ENCODE measurements at places on chromosomes 13 and 19.

GRCh38 chr19:30695171-30695875 is 323.1 kb downstream of the ZNF536 start:
- DNase-seq = no peak

DNA sequence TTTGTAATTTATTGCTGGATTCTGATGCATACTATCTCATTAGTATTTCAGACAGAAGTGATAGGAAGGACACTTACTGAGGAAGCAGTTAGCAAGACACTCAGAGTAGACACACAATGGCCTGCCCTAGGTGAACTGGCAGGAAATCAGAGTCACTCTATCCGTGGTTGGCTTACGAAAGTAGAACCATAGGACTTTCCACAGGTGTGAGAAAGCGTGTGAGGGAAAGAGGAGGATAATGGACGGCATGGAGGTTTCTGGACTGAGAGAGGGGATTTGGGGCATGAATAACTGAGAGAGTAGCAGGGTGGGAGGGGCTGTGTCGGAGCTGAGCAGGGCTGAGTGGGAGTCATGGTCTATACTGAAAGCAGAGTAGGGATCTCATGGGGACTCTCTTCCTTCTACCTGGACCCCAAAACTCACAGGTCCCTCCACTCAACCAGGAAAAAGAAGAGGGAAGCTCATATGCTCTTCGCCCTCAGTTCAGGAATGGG is 18.7 kb upstream of the EID2 start:
- DNase-seq = no peak

- DNase-seq = no peak
Measured at GRCh38 chr19:14072535-14073260, at the start of gene MISP3. TSS of gene MISP3 (plus strand) at chr19:14072786. CDS start at chr19:14073310, 524 bp downstream.

- no peak for DNase-seq
Measured at GRCh38 chr19:14375582-14376291, 5.5 kb upstream of the ADGRE5 start.

- no peak for DNase-seq
Measured at GRCh38 chr19:15107061-15108010, at the start of gene SYDE1. TSS of gene SYDE1 (plus strand) at chr19:15107401. CDS start at chr19:15107434, 33 bp downstream.

DNA sequence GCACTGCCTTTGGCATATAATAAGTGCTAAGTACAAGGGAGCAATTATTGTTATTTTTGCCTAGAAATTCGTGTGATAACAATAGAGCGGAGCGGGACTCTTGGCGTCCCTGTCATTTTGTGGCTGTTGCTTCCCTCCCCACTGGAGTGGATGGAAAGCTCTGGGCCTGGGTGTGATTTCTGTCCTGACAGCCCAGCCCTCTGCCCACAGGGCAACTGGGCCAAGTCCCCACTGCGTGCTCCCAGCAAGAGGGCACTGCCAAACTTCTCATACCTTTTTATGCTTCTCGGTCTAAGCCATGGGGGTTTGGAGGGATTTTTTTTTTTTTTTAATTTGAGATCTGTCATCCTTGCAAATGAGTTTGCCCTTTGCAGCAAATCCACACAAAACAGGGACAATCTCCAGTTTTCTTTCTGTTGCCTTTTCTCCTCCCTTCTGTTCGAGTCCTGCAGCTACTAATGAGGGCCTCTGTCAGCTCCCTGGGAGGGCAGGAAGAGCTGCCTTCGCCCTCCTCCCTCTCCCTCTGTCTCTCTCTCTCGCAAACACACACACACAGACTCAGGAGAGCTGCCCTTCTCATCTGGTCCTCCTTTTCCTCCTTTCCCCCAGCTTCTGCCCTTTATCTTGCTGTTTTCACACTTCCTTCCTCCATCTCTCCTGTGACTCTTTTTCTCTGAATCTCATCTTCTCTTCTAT is 103.9 kb downstream of the DNAJC15 start:
- DNase-seq = no peak

GRCh38 chr13:45301263-45301662 is 39.7 kb downstream of the TPT1 start:
- DNase-seq = no peak

GRCh38 chr13:113845055-113845454 is 18.8 kb downstream of the GAS6 start:
- DNase-seq = no peak

DNA sequence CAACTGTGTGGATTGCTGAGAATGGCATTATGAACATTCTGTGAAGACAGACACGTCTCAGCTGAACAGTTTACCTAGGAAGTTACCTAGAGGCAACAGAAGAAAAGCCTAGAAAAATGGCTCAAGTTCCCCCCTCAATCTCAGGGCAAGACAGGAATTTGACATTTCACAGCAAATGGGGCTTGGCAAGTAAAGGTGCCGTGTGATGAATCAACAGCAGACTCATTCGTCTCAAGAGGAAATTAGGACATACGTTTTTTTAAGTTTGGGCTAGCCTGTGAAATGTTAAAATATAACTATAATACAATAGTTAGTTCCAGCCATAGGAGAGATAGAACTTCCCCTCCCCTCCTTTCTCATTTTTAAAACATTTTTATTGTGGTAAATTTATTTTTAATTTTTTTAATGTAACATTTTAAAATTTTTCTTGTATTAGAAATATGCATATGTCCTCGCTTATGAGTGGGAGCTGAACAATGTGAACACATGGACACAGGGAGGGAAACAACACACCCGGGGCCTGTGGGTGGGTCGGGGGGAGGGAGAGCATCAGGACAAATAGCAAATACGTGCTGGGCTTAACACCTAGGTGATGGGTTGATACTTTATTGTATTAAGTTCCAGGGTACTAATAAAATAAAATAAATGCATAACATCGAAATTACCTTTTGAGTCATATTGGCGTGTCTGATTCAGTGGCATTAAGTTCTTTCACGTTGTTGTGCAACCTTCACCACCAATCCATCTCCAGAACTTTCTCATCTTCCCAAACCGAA is 116.0 kb downstream of the COL4A2 start:
- DNase-seq = no peak

DNA sequence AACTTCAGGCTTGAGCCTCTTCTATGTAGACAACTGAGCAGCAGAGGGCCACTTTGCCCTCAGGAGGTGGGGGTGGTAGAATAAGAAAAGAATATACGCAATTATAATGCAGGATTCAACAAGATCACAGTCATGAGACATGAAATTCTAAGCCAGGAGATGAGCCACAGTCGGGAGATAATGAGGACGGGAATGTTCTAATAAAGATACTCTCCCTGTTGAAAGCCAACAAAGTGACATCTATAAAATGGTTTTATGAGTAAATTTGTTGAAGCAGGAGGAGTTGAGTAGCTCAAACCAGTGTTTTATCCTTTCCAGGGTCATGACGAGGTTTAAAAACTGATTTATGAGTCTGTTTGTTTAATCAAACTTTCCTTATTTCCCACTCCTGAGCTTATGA is 152.0 kb upstream of the SERP2 start:
- no peak for DNase-seq

GRCh38 chr13:114045113-114045735 is 71.3 kb upstream of the C13orf46 start:
- no peak for DNase-seq

- peak; percentile 62 for DNase-seq
Measured at GRCh38 chr19:36182612-36183244, 30.5 kb upstream of the COX7A1 start.

- no peak for DNase-seq
Measured at GRCh38 chr13:108213946-108214345, 1.4 kb downstream of the LIG4 start.

DNA sequence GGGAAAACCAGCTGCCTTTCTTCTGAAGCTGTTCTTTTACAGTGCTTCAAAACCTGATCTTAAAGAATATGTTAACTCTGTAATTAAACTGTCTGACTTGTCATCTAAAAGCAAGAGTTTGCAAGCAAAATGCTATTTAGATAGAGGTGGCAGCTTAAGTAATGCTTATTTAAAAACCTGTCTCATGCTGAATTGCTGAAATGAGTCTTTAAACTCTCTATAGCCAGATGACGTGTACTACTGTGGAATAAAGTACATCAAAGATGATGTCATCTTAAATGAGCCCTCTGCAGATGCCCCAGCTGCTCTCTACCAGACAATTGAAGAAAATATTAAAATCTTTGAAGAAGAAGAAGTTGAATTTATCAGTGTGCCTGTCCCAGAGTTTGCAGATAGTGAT is 22.9 kb downstream of the ITM2B start:
- DNase-seq = no peak

DNA sequence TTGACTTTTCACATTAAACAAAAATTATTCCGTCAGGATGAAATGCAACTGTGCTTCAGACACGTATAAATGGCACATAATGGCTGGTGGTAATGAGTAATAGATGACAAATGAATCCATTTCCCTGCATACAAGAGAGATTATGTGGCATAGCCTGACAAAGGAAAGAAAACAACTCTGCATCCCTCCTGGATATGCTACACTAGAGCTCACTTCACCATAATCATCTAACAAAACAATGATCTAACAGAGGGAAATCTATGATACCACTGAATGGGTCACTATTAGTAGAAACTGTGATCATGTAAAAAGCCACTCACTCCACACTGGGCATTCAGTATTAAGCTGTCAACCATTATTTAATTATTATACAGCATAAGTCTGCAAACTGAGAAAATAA is 1498.4 kb downstream of the EFNB2 start:
- DNase-seq = no peak

DNA sequence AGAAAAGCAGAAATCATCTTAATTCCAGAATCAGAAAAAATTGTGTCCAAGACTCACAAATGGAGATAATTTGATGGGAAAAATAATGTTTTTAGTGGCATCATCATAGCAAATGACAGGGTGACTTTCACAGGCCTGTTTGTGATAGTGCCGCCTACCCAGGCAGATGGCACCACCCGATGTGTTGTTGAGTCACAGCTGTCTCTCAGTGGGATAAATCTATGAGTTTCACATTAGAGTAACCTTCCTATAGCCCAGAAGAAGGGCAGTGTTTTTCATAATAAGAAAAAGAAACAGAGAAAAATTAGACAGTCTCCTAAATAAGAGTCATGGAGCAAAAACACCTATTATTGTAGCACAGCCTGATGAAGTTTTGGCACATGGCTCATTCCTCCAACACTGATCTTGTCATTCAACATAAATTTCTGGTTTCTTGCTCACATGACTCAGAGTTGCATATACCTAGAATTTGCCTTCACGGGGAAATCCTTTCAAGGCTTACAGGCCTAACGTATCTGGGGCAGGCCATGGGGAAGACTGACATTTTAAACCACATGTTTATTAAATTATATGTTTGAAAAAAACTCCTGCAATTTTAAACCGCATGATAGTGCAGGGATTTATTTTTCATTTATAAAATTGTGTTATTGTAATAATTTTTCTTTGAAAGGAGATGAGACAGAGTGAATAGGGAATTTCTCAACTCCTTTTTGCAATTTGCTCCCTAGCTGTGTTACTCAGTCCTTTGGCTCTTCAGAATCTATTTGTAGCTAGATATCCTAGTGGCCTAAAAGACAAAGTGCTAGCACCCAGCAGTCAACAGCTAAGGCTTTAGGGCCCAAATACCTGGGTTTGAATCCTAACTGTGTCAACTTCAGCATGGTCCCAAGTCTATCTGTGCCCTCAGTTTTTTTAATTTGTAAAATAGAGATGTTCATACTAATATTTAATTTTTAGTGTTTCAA is 393.7 kb downstream of the NDFIP2 start:
- DNase-seq = no peak

DNA sequence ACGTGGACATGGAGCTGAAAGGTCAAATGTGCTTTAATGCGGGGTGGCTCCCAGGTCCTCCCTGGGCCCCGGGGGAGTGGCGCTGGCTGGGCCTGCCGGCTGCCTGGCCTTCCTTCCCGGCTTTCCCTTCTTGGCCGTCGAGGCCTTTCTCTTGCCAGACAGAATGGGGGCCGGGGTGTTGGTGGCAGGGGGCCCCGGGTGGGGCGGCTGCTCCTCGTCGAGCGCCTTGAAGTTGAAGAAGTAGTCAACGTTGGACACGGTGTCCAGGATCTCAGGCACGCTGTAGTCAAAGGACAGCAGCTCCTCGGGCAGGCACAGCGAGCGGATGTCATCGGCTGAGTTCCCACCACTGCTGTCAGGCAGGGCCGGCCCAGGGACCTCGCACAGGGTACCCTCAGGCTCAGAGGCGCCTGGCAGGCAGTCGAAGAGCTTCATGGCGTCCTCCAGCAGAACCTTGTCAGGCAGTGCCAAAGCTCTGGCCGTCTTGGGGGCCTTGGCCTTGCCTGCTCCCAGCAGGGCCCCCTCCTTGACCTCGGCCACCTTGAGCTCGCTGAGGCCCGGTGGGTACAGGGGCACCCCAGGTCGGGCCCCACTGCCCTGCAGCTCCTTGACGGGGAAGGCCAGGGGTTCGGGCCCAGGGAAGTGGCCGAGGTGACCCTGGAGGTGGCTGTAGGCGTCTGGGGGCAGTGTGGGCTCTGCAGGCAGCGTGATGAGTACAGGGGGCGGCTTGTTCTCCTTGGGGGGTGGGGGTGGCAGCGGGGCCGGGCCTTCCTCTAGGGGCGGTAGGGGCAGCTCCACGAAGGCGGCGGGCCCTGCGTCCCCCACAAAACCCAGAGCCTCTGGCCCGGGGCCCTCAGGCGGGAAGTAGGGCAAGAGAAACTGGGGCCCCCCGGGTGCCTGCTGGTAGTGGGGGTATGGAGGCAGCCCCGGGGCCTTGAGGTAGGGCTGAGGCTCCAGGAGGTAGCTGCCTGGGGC is 1.3 kb downstream of the PRR22 start:
- DNase-seq = no peak

DNA sequence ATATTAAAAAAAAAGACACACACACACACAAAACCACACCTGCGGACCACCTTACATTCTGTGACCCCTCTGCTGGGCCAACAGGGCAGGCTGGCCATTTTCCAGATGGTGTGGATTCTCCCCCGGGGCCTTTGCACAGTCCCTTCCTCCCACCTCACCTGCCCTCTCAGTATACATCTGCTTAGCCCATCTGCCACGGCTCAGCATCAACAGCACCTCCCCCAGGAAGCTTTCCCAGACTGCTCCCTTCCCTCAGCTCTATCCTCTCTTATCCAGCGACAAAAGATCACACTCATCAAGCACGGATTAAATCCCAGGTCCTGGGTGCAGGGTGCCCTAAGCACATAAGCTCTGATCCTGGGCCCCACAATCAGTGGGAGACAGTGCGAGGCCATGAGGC is 4.5 kb downstream of the ZNF787 start:
- no peak for DNase-seq

Measured in AG04449 (cell line).